ENCODE measurements at places on chromosomes 7 and 10.

DNA sequence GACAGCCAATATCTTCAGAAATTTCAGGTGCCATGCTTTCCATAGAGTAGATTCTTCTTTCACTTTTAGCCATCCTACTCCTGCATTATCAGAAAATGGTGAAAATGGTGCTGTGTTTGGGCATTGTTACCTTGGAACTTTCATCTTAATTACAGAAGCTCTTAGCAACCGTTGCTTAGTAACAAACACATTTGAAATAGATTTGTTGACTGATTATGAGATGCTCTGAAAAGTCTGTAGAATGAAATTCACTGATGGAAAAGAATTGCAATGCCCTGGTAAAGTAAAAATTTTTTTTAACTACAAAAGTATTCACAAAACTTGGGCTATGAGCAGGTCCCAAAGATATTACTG, 249.3 kb upstream of the NEBL start:
- DNase-seq, result no peak

- DNase-seq, result peak; percentile 82
Measured at GRCh38 chr7:47690902-47691558, 109.1 kb upstream of the TNS3 start.

DNA sequence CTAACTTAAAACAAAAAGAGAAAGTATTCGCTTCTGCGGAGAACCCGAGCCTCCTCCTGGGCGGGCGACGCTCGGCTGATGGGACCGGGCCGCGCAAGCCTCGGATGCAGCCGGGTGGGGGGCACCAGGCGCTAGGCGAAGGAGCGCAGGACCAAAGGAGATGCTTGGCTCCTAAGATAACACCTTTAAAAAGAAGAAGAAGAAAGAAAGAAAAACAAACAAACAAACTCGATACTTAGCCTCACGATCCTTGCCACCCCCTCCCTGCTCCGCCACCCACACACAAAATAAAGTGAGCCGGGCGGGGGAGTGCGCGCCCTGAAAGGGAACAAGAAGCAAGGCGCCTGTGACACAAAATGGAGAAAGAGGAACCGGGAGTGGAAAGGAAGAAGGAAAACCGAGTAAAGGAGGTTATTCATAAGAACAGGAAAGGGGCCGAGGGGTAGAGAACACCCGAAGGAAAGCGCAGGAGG, 34.0 kb upstream of the EBLN1 start:
- DNase-seq, result peak; percentile 36

- DNase-seq, result peak; percentile 99
Measured at GRCh38 chr10:93437086-93437945, 44.8 kb downstream of the MYOF start.

All from fibroblast of upper back skin (primary cell).